Aorta (tissue), 5 donors: ENCODE measurements at places on chromosomes 12 and 14.

DNA sequence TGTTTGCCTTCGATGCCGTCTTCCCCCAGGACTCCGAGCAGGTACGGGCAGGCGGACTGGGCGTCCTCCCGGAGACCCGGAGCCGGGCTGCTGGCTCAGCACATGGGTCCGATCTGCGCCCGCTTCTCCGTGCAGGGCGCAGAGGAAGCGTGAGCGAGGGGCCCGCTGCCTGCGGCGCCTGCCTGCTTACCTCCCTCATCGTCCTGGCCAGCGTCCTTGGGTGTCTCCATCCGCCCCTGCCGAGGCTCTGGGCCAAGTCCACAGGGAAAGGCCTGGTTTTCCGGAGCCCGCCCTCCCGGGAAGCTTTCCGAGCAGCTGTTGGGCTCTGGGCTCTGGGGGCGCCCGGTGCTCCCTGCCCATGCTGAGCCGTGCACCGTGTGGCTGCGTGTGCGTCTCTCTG, 33.5 kb downstream of the KIF26A start:
- DNase-seq, result no peak

DNA sequence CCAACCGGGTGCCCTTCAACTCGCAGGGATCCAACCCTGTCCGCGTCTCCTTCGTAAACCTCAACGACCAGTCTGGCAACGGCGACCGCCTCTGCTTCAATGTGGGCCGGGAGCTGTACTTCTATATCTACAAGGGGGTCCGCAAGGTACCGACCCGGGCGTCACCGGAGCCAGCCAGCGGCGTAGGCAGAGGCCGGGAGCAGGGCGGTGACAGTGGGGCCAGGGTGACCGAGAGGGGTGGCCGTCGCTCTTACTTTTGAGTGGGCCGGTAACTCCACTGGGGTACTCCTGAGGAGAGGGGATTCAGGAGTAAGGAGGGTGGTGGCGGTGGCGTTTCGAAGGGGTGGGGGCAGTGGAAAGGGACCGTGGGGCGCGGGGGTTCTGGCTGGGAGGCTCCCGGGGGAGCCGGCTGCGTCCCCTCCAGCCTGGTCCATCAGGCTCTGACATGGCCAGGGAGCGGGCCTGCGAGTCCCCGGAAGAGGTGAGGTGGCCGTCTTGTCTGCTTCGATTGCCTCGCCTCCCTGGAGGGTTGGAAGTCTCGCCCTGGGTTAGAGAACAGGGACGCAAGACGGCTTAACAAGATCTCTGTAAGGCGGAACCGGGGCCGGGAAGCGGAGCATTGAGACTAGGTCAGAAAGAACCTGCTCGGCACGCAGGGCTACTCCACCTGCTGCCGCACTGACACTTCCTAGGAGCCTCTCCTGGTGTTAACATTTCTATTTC, 491 bp downstream of the WDR20 start:
- DNase-seq, result peak; percentile 54

DNA sequence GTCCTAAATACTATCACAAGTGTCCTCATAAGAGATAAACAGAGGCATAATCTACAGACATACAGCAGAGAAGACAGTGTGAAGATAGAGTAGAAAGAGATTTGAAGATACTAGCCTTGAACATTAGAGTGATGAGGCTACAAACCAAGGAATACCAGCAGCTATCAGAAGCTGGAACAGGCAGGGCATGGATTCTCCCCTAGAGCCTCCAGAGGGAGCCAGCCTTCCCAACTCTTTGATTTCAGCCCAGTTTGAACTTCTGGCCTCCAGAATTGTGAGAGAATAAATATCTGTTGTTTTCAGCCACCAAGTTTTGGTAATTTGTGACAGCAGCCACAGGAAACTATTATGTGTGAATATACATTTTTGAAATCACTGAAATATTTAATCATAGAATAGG, 47.2 kb downstream of the CCDC91 start:
- DNase-seq, result no peak

GRCh38 chr12:93197067-93197593, 180.6 kb upstream of the NUDT4 start:
- DNase-seq, result no peak

- no peak for DNase-seq
These were observed 93.6 kb upstream of the TMTC2 start for GRCh38 chr12:82593143-82593542.

- DNase-seq, result no peak
These were observed 6.7 kb upstream of the STXBP6 start for GRCh38 chr14:25056688-25057078.

- DNase-seq, result no peak
These were observed 64.9 kb upstream of the STRN3 start for GRCh38 chr14:31090883-31091764.

GRCh38 chr12:108731866-108732461, 646 bp upstream of the CORO1C start:
- peak; percentile 100 for DNase-seq

GRCh38 chr12:93962336-93962735, 186.0 kb upstream of the PLXNC1 start:
- DNase-seq, result no peak

- no peak for DNase-seq
These were observed 13.8 kb upstream of the KANSL2 start for GRCh38 chr12:48695859-48696258.

GRCh38 chr12:24901576-24902461, 47.1 kb downstream of the BCAT1 start:
- DNase-seq, result peak; percentile 72

GRCh38 chr12:48037267-48037915, 33.1 kb upstream of the COL2A1 start:
- DNase-seq, result no peak

DNA sequence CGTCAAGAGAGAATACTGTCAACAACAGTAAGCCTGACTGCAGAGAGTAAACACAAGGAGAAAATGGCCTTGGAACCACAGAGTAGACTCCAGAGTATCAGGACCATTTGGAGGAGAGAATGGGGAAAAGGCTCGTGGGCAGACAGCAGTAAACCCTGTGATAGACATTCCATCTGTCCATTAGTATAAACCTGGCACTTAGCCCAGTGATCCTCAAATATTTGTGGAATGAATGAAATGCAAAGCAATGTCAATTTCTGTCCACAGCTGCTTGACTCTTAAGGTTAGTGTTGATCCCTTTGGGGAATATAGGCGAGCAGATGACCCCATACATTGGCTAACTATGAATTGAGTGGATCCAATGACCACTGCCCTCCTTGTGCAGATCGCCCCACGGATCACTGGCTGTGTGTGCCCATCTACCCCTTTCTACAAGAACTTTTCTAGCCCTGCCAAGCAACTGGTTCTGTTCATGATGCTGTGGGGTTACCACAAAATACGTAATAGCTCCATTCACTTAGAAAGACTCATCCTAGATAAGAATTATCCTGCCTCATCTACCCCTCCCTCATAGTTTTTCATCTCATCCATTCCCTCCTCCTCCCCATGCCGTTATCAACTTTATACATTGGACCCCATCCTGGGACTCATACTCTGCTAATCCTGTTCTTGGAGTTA, 846.8 kb downstream of the NRXN3 start:
- DNase-seq, result no peak

DNA sequence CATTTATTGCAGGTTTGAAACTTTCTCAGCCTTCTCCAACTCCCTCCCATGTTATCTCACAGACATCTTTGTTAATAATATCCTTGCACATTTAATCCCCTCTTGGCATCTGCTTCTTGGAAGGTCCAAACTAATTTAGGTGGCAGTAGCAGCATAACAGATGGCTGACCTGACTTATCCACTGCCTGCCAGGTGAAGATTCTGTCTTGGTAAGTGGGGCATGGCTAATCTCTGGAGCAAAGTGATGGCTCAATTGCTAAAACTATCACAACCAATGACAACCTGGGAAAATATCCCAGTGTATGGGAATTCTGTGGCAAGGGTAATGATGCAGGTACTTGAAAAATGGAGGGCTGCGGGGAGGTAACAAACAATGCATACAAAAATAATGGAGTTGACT, 58.2 kb upstream of the ALG10B start:
- DNase-seq, result no peak

DNA sequence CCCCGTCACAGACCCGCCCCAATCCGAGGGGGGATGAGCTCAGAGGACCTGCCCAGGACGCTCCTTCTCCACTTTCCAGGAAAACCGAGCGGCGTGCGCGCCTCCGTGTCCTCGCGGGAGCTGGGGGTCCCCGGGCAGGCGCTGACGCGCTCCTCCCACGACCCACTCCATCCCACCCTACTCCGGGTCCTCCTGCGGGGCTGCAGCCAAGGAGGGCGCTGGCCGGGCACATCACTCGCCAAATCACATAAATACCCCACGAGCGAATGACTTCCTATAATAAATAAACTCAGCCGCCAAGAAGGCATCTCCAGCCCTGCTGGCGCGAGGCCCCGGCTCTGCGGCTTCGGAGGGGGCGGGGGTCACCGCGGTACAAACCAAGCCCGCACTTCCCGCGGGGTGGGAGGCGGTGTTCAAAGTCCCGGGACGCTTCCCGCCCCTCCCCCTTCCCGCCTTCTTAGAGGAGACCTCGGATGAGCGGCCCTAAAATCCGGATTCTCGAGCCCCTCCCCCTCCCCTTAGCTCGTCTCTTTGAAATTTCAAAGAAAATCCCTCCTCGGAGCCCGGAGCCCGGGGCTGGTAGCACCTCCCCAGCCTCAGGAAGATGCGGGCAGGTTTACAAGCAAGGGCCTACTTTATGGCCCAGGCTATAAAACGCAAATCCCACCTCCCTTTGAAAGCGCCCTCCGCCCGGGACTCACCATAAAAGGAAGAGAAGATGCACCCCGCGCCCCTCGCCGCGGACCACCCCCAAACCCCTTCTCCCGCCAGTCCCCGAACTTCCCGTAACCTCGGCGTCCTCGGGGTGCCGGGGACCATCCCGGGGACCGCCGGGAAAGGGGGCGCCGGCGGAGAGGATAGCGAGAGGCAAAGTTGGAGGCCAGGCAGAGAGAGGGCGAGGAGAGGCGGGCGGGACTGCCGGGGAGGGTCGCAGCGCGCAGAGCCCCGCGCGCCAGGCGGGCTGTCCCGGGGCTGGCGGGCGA, 712 bp upstream of the FZD10 start:
- DNase-seq, result peak; percentile 83

DNA sequence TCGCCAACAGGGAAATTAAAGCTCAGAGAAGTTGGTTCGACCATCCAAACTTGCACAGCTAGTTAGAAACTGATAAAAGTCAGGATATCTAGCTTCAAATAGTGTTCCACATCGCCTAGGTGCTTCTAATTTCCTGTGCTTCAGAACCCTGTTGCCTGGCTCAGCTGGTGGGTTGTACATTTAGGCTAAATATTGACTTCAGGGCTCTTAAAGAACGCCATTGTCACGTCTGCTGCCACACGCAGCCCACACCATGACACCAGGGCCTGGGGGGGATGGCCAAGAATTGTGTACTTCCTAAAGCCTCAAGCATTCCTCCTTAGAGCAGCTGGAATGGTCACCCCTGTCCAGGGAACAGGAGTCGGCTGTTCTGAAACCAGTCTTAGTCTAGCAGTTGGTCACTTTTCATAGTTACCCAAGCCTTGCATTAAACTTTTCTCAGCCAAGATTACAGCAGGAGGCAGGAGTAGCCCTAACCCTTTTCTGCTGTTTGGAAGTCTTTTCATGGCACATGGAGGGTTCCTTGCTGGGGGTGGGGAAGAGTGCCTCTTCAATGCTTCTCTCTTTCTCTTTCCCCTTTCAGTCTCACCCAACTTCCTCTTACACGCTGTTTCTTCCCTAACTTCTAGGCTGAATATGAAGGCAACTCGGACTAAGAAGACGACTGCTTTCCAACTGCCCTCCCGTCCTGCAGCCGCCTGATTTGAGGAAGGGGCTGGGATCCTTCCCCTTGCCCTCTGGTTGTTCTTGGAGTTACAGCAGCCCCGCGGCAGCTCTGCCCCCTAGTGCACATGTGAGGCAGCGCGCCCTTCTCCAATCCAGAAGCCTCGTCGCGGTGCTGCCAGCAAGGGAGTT, 17.1 kb downstream of the FOS start:
- peak; percentile 93 for DNase-seq

DNA sequence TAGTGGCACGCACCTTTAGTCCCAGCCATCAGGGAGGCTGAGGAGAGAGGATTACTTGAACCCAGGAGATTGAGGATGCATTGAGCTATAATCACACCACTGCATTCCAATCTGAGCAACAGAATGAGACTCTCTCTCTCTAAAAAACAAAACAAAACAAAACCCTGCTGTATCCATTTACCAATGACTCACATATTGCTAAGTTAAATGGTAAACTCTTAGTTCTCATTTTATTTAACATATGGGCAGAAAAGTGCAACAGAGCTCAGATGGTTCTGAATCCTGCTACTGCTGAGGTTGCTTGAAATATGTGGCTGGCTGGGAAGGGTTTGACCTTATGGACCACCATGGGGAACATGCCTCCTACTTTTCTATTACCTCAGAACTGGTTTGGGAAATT, 33.7 kb upstream of the CCNT1 start:
- DNase-seq, result no peak

DNA sequence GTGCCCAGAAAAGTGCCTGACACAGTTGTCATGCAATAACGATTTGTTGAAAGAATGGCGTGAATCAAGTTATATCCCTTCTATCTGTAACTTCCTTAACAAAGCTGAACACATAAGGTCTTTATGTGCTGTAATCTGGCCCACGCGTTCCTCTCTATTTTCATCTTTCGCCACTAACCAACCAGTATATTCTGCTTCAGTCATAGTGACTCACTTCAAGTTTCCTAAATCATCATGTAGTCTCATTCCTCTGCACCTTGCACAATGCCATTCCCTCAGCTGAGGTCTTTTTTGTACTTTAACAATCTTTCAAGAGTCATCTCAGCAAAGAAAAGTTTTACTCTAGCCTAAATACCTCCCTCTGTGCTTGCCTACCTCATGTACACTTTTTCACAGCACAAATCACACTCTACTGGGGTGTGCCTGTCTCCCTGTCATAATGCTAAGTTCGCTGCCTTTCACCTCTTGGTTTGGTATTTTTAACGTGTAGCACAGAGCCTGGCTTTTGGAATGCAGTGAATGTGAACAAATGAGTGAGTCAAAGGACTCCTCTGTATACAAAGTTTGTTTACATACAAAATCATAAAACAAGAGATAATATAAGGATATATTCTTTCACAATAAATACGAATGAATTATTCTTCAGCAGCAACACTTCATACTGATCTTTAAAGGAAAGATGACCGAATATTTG, 2.9 kb upstream of the CMAS start:
- no peak for DNase-seq

GRCh38 chr14:75022655-75023054, 19.9 kb downstream of the EIF2B2 start:
- no peak for DNase-seq

DNA sequence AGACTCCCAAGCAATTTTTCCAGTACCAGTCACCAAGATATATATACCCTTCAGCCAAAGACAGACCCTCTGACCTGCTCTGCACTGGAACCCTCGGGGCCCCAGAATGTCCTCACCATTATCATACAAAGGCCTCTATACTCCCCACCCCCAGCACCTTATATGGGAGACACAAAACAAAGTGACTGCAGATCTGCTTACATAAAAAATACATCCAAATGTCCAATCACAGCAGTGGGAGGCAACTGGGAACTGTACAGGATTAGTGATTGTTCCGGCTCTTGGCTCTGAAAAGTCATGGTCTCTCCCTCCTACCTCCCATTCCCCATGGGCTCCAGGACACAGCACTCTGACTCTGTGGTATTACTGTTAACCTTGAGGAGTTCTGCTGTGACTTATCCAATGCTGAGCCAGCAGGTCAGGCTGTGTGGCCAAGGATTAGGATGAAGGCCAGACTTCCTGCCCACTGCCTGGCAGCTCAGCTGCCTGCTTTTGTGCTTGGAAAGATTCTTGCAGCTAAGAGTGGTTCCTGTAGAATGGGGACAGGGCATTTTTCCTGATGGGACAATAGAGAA, 13.7 kb downstream of the OXA1L start:
- no peak for DNase-seq

- no peak for DNase-seq
These were observed 15.9 kb downstream of the ZNF605 start for GRCh38 chr12:132940071-132940719.
